Progenitor cell of endocrine pancreas (in vitro differentiated cells): ENCODE measurements at places on chromosomes 12 and 14.

- DNase-seq, result no peak
- H3K27me3 ChIP-seq, result peaks cover 29% of the 10 kb centered on the region
- H3K4me3 ChIP-seq, result no peak overlapping the region
Observed at GRCh38 chr12:131672941-131673887, 37.7 kb upstream of the SFSWAP start.

DNA sequence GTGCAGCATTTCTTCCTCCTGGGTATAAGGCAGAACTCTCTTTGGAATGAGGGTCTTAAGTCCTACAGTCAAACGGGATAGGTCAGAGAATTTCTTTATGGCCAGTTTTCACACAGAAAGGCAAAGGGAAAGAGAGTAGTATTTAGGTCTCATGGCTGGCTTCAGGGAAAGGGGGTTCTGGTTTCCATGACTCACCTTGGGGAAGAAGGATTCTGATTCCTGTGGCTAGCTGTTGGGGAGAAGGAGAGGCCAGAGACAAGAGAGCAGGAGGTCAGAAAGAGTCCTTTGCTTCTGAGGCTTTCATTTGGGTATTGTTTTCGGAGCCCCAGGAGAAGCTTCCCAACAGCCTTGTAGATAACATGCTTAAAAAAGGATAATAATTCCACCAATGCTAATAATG, 332.5 kb downstream of the NPAS3 start:
- H3K36me3 ChIP-seq, result no peaks in the 10 kb centered on the region
- H3K27me3 ChIP-seq, result peaks cover 4% of the 10 kb centered on the region
- H3K4me1 ChIP-seq, result no peaks in the 10 kb centered on the region
- no peak for DNase-seq

DNA sequence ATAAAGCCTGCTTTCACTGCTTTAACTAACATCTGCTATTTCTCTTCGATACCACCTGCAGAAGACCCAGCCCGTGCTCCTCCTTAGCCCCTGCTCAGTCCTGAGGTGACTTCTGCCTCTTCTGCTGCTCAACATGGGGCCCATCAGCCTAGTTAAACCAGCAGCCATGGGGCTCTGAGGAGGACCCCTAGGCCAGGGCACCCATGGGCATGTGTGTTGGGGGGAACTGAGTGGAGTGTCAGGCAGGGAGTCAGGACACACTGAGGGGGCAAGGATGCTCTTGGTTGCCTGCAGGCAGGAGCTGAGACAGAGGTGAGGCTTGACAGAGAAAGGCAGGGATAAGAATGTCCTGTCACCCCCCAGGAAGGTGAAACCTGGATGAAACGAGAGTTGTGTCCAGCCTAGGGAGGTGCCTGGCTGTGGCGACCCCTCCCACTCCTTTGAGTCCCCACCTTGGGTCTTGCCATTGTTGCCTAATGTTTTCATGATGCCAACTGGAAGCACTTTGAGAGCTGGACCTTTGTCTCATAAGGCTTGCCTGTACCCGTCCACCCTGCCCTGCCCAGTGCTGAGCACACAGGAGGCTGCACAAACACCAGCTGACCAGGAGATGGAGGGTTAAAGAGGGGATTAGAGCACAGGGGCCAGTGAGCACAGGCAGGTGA, 12.5 kb upstream of the RABGGTA start:
- no peak overlapping the region for H3K4me3 ChIP-seq
- no peaks in the 10 kb centered on the region for H3K4me1 ChIP-seq
- H3K36me3 ChIP-seq, result no peaks in the 10 kb centered on the region
- no peaks in the 10 kb centered on the region for H3K27me3 ChIP-seq

- no peaks in the 10 kb centered on the region for H3K36me3 ChIP-seq
- H3K4me3 ChIP-seq, result no peak overlapping the region
- DNase-seq, result no peak
- H3K27ac ChIP-seq, result no peak overlapping the region
- peaks cover 34% of the 10 kb centered on the region for H3K4me1 ChIP-seq
Observed at GRCh38 chr12:95443459-95443858, 30.5 kb upstream of the METAP2 start.
